Muscle of back (tissue), 13 donors: ENCODE measurements at places on chromosomes 5 and 9. TPM values are rescaled to one million over a fixed set of nuclear protein-coding genes. Genes with fewer than 3 reads are reported as not detected.
A peak's percentile ranks its signal among the peaks of the same experiment; 100 is the strongest.

DNA sequence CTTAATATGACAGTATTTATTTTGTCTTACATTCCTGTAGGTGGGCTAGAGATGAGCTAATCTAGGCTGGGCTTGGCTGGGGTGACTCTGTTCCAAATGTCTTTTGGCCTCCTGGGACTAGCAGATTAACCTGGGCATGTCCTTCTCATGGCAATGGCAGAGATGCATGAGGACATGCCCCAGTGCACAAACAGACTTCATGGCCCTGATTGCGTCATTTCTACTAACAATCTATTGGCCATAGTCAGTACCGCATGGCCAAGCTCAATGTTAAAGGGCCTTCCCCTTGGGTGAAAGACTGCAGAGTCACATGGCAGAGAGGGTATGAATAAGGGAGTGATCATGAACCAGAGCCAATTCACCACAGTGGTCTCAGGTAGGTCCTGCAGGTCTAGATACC is 313.4 kb downstream of the MSX2 start:
- no peak for DNase-seq

Gene AK3
- 48.5 TPM for polyA plus RNA-seq

DNA sequence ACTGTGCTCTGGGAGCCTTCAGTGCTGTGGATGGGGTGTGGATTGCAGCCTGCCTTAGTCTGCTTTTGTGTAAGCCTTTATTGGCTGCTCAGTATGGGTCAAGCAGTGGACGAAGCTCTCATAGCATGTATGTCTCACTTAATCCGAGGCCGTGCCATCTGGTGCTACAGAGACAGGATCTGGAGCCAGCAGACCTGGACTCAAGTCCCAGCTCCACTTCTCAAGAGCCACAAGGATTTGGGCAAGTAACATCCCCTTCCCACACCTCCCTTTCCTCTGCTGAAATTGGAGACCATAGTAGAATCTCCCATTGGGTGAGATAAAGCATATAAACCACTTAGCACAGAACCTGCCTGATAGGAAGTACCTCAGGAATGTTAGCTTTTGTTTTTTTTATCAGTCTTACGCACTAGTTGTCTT is 23.4 kb upstream of the LECT2 start:
- no peak for DNase-seq

- DNase-seq: no peak
Measured at GRCh38 chr9:28056006-28056405, 482.7 kb upstream of the C9orf72 start.

Gene TRPM3
- polyA plus RNA-seq: 0.48 TPM

Gene DMRT3
- polyA plus RNA-seq: 1.3 TPM

Gene IFNW1
- polyA plus RNA-seq: not detected

Gene MRPS2
- polyA plus RNA-seq: 33.1 TPM

Gene EGR1
- polyA plus RNA-seq: 52.7 TPM

- no peak for DNase-seq
Measured at GRCh38 chr9:24381205-24381604, 164.5 kb downstream of the IZUMO3 start.

- no peak for DNase-seq
Measured at GRCh38 chr5:56375011-56375410, 141.9 kb upstream of the ANKRD55 start.

GRCh38 chr5:143054480-143054941 is 284.3 kb downstream of the ARHGAP26 start:
- DNase-seq: no peak

Gene FOXD4L6
- not detected for polyA plus RNA-seq

DNA sequence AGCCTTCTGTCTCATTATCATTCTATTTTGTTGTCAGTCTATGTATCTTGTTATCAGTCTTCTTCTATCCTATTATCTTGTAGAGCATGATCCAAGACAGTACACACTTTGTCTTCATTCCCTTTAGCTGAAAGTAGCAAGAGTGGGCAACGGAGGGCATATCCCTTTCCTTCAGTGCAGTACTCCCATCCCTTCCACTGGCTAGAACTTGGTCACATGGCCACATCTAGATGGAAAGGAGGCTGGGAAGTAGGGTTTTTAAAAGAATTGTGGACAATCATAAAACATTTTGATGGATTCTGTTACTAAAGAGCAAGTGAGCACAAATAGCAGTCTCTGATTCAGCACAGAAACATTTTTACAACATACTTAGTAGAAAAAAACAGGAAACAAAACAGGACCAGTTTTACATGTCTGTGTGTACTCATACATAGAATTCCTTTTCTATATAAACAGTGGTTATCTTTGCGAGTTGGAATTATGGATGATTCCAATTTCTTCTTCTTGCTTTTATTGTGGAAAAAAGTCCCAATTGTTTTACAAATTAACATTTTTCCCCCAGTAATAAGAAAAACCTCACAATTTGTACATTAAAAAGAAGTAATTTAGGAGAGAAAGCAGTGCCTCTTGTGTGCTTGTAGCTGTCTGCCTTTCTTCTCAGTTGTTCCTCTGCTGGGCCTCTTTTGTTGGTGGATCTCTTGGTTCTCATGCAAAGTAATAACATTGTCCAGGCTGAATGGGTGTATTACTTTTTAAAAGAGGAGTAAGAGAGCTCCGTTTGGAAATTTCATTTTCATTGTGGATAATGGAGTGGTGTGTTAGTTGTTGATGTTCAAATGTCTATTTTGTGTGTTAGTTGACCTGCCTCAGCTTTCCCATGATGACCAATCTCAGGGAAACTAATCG is 410.9 kb upstream of the TRPC7 start:
- DNase-seq: peak; percentile 23

Gene ZBED3
- 7.5 TPM for polyA plus RNA-seq

- DNase-seq: no peak
Measured at GRCh38 chr9:117189121-117189520, 225.7 kb downstream of the ASTN2 start.

Gene STRBP
- 11.9 TPM for polyA plus RNA-seq

Gene NUTM2F
- polyA plus RNA-seq: not detected

GRCh38 chr9:135482015-135482754 is 2.6 kb downstream of the PPP1R26 start:
- no peak for DNase-seq

DNA sequence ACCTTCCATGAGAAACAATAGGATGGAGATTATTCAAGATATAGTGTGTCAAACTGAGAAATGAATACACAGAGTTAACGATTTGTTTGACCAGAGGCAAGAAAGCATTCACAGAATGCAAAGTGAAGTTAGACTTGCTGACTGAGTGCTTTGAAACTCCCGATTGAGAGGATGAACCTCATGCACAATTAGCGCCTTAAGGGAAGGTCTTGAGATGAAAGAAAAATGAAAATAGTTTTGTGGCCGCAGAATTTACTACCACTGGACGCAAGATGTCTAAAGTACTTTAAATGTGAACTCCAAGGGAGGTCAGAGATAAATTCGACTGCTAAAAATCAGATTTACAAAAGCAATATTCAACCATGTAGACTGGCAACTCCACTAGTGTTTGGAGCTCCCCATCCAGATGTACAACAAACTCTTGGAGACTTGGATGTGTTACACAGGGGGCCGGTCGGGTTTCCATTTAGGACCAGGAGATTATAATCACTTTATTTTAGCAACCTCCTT is 707 bp upstream of the RIMOC1 start:
- no peak for DNase-seq
